ENCODE measurements at places on chromosomes 3 and 15. TPM values are rescaled to one million over a fixed set of nuclear protein-coding genes. Genes with fewer than 3 reads are reported as not detected.

DNA sequence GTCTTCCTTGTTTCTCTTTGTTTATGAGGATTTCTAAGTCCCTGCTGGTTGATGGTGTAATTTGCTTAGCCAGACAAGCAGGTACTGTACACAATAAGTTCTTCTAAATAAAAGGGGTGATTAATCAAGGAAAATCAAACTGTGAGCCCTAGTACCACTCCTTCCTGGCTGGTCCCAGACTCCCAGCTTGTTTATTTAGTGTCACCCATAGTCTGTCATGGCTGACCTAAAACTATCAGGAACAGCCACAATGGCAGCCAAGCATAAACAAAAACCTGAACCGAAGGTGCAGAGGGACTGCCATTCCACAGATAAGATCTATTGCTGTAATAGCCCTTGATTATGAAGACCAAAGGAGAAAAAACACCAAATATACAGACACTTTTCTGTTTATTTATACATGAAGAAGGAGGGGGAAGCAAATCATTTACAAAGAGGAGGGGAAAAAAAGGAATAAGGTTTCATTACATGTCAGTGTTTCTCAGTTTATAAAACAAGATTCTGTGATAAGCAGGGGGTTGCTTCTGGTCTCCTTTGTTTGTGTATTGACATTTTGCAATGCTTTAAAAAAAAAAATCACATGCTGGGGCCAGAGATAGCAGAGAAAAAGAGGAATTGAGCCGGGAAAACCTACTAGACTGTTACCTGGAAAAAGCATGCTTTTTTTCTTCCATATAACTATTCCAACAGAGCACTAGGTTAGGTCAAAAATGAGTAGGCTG, 182.4 kb upstream of the DPH6 start:
- peak; percentile 89 for DNase-seq

DNA sequence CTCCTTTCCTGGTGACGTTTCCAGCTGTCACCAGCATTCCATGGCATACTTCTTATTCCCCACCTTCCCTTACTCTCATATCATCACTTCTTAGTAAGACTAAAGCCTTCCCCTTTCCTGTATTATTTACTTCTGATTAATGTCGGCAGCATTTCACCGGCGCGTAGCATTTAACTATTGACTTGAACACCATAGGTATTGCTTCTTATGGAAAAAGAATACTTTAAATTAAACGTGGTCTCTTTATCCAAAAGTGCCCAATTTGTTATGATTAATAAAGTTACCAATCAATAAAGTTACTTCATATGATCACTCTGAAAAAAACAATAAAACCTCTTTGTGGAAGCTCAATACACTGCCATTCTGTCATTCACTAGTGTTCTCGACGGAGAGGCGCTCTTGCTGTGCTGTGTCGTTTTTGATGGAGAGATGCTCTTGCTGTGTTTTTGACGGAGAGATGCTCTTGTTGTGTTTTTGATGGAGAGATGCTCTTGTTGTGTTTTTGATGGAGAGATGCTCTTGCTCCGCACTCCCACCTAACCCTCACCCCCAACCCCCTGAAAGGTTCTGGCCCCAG, 165.0 kb downstream of the XXYLT1 start:
- DNase-seq, result no peak

GRCh38 chr3:21436835-21437234, 314.2 kb downstream of the ZNF385D start:
- no peak for DNase-seq

DNA sequence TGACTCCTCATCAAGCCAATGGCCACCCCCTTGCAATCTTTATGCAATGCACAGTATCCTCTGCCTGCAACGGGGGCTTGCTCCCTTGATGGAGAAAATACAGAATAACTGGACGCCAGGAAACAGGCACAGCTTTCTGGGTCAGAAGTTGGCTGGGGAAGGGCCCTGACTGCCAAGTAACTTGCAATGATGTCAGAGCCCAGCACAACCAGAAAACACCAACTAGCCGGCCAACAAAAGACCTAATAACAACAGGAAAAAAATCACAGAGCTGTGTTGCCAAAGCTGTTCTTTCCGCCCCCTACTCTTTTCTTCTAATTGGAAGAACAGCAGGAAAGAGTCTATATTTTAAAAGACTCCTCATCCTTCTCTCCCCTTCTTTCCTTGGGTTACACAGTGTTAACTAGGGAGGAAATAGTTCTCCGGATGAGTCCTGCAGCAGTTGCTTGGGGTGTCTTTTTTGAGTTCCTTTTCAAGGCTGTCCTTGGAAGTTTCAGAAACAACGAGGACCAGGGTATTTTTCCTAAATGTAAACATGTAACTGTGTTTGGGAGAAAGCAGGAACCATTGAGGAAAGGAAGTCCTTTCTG, 1.4 kb upstream of the SEMA6D start:
- no peak for DNase-seq

DNA sequence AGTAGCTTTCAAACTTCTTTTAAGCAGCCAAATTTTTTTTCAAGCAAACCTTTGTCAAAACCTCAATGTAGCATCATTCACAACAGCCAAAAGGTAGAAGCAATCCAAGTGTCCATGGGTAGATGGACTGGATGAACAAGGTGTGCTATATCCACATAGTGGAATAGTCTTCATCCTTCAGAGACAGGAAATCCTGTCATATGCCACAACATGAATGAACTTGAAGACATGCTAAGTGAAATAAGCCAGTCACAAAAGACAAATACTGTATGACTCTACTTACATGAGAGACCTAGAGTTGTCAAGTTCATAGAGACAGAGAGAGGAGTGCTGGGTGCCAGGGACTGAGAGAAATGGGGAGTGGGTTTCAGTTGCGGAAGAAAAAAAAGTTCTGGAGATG, 87.6 kb downstream of the SRGAP3 start:
- DNase-seq, result no peak

- no peak for DNase-seq
Observed at GRCh38 chr15:86645925-86646500, 566.3 kb downstream of the AGBL1 start.

GRCh38 chr15:75673426-75674235, 25.9 kb downstream of the SNX33 start:
- no peak for DNase-seq

- DNase-seq, result no peak
Observed at GRCh38 chr15:74259821-74260607, 23.9 kb downstream of the CCDC33 start.

- peak; percentile 10 for DNase-seq
Observed at GRCh38 chr15:81060907-81061306, 60.2 kb downstream of the TLNRD1 start.

DNA sequence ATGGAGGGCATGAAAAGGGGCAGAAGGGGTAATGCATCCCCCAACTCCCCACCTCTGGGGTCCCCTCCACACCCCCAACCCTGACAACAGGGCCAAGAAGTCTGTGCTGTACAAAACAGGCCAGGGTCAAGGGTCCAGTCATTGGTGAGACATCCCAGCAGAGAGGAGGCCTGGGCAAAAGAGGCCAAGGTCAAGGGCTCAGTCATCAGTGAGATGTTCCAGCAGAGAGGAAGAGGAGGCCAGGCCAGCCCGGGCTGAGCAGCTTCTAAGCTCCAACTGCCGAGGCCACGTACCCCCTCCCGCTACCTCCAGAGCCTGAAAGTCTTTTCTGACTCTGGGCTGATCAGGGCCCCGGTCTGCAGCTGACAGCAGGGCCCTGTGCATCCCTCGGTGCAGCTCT, 52.4 kb downstream of the LHFPL4 start:
- DNase-seq, result no peak

GRCh38 chr15:94327356-94327936, 96.1 kb downstream of the MCTP2 start:
- DNase-seq, result peak; percentile 17

DNA sequence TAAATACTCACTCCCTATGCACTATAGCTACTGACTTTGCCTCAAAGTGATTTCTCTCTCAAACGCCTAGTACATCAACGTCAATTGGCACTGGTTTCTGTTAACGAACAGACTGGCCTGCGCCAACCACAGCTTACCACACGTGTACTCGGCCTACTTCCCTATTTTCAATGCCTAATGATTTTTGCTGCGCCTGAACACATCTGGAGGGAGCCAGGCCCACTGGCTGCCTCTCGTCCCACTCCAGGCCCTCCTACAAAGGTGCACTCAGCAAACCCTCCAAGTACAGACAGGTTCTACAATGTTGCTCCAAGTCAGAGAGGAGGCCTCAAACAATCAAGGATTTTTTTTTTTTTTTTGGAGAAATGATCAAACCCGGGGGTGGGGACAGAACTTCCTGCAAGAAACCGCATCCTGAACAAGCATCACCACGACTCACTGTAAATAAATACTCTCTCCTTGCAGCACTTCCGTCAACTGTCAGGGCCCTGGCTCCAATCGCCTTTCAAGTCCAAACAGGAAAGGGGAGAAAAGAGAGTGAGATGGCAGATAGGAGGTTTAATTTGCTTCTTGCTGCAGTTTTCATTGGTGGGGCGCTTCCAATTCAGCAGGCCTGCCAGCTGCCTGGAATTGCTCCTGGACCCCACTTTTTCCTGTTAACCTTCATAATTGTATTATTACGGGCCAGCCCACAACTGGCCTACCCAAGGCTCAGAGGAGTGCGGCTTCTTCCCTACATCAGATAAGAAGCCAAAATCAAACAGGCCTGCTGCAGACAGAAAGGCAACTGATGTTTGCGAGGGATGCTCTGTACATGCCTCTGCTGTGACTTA, 139.3 kb downstream of the FOXP1 start:
- peak; percentile 77 for DNase-seq

GRCh38 chr3:23072693-23073092, 130.4 kb upstream of the UBE2E2 start:
- no peak for DNase-seq

- DNase-seq, result no peak
Observed at GRCh38 chr3:75048650-75049049, 434.2 kb upstream of the CNTN3 start.

- DNase-seq, result no peak
Observed at GRCh38 chr15:29382862-29383261, 113.2 kb upstream of the NSMCE3 start.

DNA sequence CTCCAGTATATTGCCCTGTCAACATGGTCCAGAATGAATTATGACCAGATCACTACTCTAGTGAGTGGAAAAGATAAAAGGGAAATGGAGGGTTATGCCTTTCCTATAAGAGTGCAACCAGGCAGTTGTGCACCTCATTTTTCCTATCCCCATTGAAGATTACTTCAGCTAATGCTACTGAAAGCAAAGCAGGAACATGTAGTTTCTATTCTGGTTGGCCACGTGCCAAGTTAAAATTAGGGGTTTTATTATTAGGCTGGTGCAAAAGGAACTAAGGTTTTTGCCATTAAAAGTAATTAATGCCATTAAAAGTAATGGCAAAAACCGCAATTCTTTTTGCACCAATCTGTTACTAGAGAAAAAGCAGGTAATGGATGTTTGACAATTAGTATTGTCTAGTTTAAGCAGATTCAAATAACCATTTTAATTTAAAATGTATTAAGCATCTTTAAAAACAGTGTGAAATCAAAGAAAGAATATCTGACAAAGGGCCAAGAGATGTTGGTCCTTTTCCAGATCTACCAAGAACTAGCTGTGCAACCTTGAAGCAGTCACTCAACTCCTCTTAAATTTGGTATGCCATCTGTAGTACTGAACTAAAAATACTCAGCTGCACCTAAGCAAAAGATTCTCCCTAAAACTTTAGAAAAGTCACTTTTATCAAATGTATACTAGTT, 567.5 kb upstream of the CCDC54 start:
- no peak for DNase-seq

DNA sequence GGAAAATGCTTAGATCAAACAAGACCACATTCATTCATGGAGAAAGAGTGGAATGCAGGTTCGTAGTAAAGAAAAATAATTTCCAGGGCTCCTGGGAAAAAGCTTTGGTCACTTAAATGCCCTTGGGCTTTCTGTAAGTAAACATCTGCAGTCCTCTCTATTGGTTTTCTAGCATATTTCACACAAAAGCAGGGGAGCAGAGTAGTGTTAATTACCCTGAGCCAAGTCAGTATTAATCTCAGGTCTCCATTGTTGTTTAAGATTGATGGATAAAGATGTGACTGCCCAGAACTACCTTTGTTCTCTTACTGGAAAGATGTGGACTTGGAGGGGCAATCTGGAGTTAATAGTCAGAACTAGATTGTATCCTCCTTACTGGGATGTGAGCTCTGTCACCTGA, 242.6 kb downstream of the PTPRG start:
- no peak for DNase-seq

- no peak for DNase-seq
Observed at GRCh38 chr15:35679186-35679585, 133.2 kb upstream of the DPH6 start.

- peak; percentile 96 for DNase-seq
Observed at GRCh38 chr15:82122746-82123400, 77.1 kb upstream of the MEX3B start.

GRCh38 chr15:25208735-25209134, 230.1 kb downstream of the UBE3A start:
- no peak for DNase-seq

GRCh38 chr3:71725271-71725991, at the start of gene EIF4E3:
Gene EIF4E3, minus strand, starts transcription at chr3:71725402. Its CDS starts 35 bp downstream, at chr3:71725367.
- no peak for DNase-seq

- DNase-seq, result peak; percentile 72
Observed at GRCh38 chr3:61848885-61849284, 287.5 kb downstream of the PTPRG start.

The NEK11 gene
- 8.1 TPM for total RNA-seq

The SLC22A14 gene
- total RNA-seq, result not detected

The CHDH gene
- total RNA-seq, result 0.07 TPM

The INO80 gene
- total RNA-seq, result 9.0 TPM

The KCNAB1 gene
- 0.05 TPM for total RNA-seq

The FEZF2 gene
- not detected for total RNA-seq

The SLC24A5 gene
- not detected for total RNA-seq

The IL17RE gene
- total RNA-seq, result 0.05 TPM
